Calu3 (cell line): ENCODE measurements at places on chromosomes 11 and 22. TPM values are rescaled to one million over a fixed set of nuclear protein-coding genes. Genes with fewer than 3 reads are reported as not detected.
A peak's percentile ranks its signal among the peaks of the same experiment; 100 is the strongest.

DNA sequence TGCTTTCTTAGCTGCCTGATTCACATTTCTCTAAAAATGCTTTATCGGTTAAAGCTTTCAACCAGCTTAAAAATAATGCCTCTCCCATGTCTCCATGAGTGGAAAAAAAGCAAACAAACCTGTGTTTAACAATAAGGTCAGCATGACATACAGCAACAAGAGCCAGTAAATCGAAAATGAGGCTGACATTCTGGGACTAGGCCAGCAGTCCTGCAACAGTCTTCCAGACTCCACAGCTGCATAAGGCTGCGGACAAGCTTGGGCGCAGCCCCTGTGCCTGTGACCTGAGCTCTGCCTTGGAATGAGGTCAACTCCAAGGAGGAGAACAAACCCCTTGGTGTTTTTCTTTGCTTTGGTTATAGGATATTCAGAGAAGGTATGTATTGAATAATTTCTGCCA, 95.5 kb downstream of the PGR start:
- DNase-seq = no peak

DNA sequence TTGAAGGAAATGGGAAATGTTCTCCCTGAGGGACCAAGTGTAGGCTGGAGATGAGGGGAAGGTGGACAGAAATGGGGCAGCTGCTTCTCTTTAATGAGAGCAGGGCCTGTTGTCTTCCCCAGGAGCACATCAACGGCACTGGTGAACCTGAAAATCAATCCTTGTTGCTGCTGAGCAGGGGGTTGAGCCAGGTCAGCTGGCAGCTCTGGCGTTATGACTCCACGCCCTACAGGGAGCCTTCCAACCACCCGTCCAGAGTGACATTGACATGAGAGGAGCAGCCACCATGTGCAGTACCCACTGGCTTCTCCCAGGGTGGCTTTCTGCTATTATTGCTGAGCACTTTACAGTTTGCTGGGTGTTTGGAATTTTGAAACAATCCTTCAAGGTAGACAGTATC, 116.9 kb upstream of the LDLRAD3 start:
- no peak for DNase-seq

The ADAMTS8 gene
- not detected in 2 replicates for total RNA-seq

GRCh38 chr11:61292356-61292755, 2.8 kb downstream of the VWCE start:
- DNase-seq = no peak

DNA sequence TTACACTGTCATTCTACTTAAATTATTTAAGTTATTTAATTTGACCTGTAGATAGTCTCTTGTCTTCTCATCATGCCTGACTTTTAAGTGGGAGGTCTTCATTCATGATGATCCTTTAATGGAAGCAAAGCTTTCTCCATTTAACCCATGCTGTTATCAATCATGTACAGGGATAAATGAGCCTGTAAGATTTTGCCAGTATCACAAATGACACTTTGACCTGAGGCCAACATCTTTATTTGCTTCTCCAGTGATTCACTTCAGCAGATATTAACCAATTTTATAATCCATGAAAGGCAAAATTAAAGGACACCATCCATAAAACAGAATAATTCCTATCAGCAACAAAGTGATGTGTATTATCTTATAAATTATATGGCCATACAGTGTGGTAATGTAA, 7.7 kb downstream of the CCDC73 start:
- DNase-seq = no peak

- DNase-seq = no peak
These were observed 14.2 kb upstream of the CCDC89 start for GRCh38 chr11:85699957-85700741.

The XRCC6 gene
- total RNA-seq = 369 and 401 TPM in 2 replicates

GRCh38 chr22:20729194-20729593, 44.7 kb upstream of the SERPIND1 start:
- no peak for DNase-seq

GRCh38 chr11:125129316-125129993, 18.0 kb upstream of the TMEM218 start:
- no peak for DNase-seq

DNA sequence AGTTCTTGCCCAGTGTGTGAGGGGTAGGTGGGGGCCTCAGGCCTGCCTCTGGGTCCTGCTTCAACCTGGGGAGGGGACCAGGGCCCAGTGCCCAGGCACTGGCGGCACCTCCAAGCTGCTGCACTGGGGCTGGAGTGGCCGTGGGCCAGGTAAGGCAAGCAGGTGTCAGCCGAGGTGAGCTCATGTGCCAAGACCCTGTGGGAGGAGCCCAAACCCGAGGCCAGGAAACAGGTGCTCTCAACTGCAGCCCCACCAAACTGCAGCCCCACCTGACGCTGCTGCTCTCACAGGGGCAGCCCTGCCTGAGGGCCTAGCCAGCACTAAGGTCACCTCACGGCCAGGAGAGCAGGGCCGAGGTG, 18.1 kb upstream of the GNB1L start:
- no peak for DNase-seq

GRCh38 chr11:44607319-44607962, 42.0 kb downstream of the CD82 start:
- DNase-seq = no peak

DNA sequence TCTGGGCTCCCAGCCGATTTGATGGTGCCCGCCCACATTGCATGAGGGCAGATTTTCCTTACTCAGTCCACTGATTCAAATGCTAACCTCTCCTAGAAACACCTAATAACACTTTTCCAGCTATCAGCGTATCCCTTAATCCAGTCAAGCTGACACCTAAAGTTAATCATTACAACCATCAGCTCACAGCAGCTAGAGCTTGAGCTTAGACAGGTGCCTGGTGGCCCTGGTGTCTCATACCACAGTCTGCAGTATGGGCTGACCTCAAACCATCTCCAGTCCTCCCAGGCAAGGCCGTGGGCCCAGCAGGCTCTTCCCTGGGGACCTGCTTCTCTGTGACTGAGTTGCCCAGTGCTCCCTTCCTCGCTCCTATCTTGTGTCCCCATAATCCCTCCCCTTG, 174.4 kb upstream of the NECTIN1 start:
- no peak for DNase-seq

The CBX6 gene
- total RNA-seq = 140 and 152 TPM in 2 replicates

GRCh38 chr11:65803797-65804492, 17.1 kb downstream of the OVOL1 start:
- DNase-seq = no peak

DNA sequence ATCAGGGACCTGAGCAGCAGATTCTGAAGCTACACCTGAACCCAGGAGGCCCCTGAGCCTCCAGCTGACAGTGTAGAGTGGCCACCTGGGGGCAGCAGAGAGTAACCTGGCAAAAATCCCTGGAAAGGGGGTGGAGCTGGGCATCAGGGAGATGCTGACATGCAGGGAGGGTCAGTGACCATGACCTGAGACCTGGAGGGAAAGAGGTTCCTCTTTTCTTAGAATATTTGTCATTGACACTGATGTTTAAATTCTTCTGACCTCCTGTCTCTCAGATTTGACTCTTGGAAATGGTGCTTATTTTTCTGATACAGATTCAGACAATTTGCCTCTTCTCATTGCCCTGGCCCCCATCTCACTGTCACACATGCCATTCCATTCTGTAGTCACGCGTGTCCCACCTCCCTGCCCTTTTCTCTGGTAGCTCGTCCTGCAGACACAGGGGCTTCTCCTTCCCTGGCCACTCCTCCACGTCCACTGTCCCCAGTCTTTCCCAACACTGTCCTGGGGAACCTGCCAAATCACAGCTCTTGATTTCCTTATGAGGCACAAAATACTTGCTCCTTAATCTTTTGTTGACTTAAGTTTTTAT, 117.2 kb upstream of the IGLL5 start:
- peak; percentile 84 for DNase-seq

DNA sequence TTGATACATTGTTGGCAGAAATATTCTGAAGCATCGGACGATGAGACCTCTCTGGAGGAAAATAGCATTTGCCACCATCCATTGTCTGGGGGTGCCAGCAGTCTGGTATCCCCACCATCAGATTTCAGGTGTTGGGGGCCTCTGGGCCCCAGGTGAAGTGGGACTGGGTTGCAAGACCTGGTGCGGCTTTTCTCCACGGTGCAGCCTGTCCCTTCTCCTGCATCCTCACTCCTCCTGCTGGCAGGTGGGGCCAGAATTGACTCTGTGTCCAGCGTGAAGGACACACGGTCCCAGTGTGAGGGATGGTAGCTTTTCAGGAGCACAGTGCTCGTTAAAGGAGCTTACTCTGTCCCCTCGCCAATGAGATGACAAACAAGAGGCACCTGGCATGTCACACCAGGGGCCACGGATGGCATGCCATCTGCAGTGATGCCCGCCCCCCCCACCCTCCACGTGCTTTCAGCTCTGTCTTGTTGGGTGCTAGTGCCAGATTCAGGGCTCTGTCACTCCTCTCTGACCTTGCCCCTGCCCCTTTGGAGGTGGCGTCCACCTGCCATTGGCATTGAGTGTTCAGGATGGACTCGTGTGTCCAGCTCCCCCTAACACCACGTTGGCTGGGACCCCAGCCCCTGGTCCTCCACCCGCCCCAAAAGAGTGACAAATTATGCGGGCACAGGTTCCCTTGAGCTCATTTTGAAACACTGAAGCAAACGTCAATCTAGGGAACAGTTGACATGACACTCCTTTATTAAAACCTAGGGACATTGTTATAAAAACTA, 62.4 kb downstream of the PARVG start:
- no peak for DNase-seq

- no peak for DNase-seq
These were observed 110.0 kb downstream of the KIAA1671 start for GRCh38 chr22:25062386-25063085.
